ENCODE measurements at places on chromosomes 2 and 18. TPM values are rescaled to one million over a fixed set of nuclear protein-coding genes. Genes with fewer than 3 reads are reported as not detected.

Gene FAHD2A
- total RNA-seq: 11.7 TPM

Gene RAPGEF4
- total RNA-seq: 13.6 TPM

Gene DTNA
- 18.5 TPM for total RNA-seq

Gene FAM110C
- total RNA-seq: not detected

Gene REG1A
- total RNA-seq: 1,175 TPM

Gene EPB41L3
- 39.3 TPM for total RNA-seq

Gene DNPEP
- 32.7 TPM for total RNA-seq

Gene UPP2
- not detected for total RNA-seq

Gene POTEI
- 22.3 TPM for total RNA-seq

Gene IL18R1
- total RNA-seq: 10.1 TPM

DNA sequence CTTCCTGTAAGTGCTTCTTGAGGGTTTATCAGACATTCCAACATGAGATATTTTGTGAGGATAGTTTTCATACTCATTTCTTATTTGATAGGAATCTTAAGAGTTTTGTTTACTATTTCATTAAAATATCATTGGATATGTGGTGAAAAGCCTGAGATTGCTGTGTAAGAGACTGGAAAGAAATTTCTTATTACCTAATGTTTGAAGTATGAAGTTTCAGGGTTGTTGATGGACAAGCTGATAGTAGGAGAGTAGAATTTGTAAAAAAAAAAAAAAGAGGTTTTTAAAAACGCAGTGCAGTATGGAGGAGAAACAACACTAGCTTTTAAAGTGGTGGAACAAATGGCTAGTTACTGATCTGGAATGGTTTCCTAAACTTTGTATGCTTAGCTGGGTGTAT lies 7.7 kb downstream of the EPB41L5 start:
- no peaks in the 10 kb centered on the region for H3K27me3 ChIP-seq
- H3K4me3 ChIP-seq: no peak overlapping the region
- H3K27ac ChIP-seq: no peak overlapping the region
- DNase-seq: no peak

- no peaks in the 10 kb centered on the region for H3K36me3 ChIP-seq
- H3K4me1 ChIP-seq: no peaks in the 10 kb centered on the region
- no peak for DNase-seq
- no peaks in the 10 kb centered on the region for H3K27me3 ChIP-seq
- H3K27ac ChIP-seq: no peak overlapping the region
Measured at GRCh38 chr2:188944442-188944841, 29.7 kb upstream of the COL3A1 start.

DNA sequence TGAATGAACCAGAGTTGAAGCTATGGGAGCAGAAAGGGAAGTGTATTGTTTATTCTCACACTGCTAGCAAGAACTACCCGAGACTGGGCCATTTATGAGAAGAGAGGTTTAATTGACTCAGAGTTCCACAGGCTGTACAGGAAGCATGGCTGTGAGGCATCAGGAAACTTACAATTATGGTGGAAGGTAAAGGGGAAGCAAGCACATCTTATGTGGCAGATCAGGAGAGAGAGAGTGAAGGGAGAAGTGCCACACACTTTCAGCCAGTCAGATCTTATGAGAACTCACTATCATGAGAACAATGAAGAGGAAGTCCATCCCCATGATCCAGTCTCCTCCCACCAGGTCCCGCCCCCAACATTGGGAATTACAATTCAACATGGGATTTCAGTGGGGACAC lies 383.2 kb upstream of the SLC14A2 start:
- DNase-seq: no peak
- no peak overlapping the region for H3K4me3 ChIP-seq

DNA sequence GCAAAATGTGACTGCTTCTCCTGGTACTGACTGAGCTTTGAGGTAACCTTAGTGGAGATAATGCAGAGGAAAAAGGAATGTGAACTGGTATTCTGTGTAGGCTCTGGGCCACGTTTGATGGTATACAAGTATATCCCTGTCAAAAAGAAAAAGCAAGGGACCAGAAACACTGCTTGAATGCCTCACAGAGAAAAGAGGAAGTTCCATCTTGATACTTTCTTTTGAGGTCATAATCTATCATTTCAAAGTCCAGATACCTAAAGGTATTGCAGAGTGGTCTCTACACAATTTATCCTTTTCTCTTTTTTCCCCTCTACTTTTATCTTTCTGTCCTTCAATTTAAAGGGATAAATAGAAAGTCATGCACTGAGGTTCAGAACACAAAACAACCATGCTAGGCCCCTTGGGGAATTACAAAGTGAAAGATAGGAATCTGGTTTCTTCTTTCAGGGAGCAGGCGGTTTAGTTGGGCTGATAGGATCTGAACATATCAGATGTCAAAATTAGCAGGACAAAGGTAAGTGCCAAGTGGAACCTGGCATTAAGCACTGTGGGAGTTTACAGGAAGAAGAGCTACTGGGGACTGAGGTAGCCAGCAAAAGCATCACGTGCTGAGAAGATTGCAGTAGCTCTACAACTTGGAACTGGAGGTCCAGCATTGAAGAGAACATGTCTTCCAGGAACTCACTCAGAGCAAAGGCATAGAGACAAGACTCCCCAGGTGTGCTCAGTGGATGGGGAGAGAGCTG lies 121.2 kb downstream of the LYPD6 start:
- H3K27ac ChIP-seq: no peak overlapping the region
- H3K4me1 ChIP-seq: no peaks in the 10 kb centered on the region
- no peak for DNase-seq
- H3K4me3 ChIP-seq: no peak overlapping the region
- no peaks in the 10 kb centered on the region for H3K36me3 ChIP-seq

GRCh38 chr18:59381949-59382348 lies 22.9 kb upstream of the LMAN1 start:
- H3K27ac ChIP-seq: no peak overlapping the region
- no peak for DNase-seq
- no peaks in the 10 kb centered on the region for H3K27me3 ChIP-seq
- H3K36me3 ChIP-seq: no peaks in the 10 kb centered on the region

- no peaks in the 10 kb centered on the region for H3K27me3 ChIP-seq
- no peak for DNase-seq
- H3K4me3 ChIP-seq: no peak overlapping the region
- H3K36me3 ChIP-seq: no peaks in the 10 kb centered on the region
- H3K27ac ChIP-seq: no peak overlapping the region
- H3K4me1 ChIP-seq: no peaks in the 10 kb centered on the region
Measured at GRCh38 chr2:213627054-213627710, 342.9 kb downstream of the SPAG16 start.

DNA sequence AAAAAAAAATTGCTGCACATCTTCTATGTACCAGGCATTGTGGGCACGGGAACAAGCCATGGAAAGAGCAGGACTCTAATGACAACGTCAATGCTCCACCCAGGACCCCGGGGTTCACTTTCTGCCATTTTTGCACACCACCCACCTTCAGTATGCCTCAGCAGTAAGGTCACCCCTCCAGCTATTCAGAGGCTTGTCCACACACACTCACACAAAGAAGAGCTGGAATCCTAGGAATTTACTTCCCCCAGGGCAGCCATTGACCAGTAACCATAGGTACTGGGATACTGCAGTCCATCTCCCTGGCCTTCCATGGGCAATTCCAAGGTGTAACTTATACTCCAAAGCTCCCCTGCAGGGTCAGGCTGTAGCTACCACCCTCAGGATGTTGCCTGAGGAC lies 170.8 kb downstream of the SUCLG1 start:
- H3K36me3 ChIP-seq: no peaks in the 10 kb centered on the region
- no peak overlapping the region for H3K4me3 ChIP-seq
- H3K27me3 ChIP-seq: no peaks in the 10 kb centered on the region
- no peaks in the 10 kb centered on the region for H3K4me1 ChIP-seq

DNA sequence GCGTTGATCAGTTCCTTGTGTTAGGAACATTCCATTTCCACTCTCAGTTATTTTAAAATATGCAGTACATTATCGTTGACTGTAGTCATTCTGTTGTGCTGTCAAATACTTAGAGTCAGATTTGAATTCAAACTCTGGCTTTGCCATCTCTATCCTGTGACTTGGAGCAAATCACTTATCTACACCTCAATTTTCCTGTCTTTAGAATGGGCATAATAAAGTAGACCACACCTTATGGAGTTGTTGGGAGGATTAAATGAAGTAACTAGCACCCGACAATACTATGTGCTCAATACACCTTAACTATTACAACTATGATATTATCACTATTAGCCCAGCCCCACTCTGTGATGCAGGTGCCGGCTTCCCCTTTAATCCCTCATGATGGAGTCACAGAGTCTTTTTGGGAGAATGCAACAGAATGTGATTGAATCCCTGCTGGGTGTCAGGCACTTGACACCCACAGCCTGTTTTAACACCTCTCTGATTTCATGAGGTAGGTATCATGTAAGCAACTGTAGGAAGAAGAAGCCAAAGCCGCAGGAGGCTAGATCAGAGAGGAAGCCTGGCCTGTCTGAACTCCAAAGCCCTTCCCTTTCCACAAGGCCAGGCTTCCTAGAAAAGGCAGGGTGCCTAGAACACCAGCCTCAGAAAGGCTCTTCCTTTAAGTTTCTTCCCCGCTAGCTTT lies 308.4 kb downstream of the NAPG start:
- H3K36me3 ChIP-seq: no peaks in the 10 kb centered on the region
- H3K4me3 ChIP-seq: no peak overlapping the region
- H3K4me1 ChIP-seq: no peaks in the 10 kb centered on the region
- no peaks in the 10 kb centered on the region for H3K27me3 ChIP-seq
- DNase-seq: no peak
- no peak overlapping the region for H3K27ac ChIP-seq

- H3K27me3 ChIP-seq: peaks cover 74% of the 10 kb centered on the region
- no peak within 1 kb of the TSS for H3K27ac ChIP-seq
- no peaks in the 10 kb centered on the region for H3K36me3 ChIP-seq
- H3K4me3 ChIP-seq: peak within 1 kb of the TSS; percentile 27
- peaks cover 14% of the 10 kb centered on the region for H3K4me1 ChIP-seq
- peak; percentile 71 for DNase-seq
Measured at GRCh38 chr2:130755256-130756052, at the start of gene AMER3. Gene AMER3, plus strand, starts transcription at chr2:130755540. Its CDS starts 6,533 bp downstream, at chr2:130762073.

DNA sequence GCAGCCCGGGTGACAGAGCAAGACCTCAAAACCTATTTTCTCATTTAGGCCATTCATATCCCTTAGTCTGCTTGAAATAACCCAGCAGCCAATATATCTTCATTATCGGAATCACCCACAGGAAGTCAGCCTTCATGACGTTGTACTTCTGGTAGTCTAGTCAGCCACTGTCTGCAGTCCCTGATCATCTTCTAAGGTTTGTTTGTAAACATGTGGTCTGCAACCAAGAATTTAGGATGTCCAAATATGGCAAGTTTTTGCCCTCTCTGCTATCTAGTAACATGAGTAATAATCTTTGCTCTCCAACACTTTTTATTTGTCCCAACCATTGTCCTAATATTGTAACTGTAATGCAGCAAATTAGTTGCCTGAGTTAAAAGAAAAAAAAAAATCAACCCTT lies 92.5 kb downstream of the PRPF40A start:
- DNase-seq: no peak
- peaks cover 37% of the 10 kb centered on the region for H3K36me3 ChIP-seq

DNA sequence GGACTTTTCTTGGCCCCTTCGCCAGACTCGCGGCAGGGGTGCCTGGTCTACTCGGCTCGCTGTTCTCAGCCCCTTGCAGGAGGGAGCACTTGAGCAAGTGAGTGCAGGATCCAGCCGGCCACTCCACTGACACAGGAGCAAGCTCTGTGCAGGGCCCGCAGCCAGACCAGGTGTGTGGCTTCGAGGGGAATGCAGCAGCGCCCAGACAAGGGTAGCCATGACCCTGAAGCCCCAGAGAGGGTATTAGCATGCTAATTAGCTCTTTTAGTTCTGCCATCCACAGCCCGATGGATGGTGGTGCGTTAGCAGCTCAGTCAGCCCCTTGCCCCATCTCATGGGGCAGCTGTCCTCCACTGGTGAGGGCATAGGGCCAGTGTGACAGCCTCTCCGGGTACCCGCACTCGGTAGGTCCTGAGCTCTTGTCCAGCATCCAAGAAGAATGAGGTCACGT lies 103.2 kb upstream of the HS6ST1 start:
- peak; percentile 16 for DNase-seq
- H3K36me3 ChIP-seq: no peaks in the 10 kb centered on the region
- no peak overlapping the region for H3K27ac ChIP-seq
- H3K4me1 ChIP-seq: peaks cover 7% of the 10 kb centered on the region

DNA sequence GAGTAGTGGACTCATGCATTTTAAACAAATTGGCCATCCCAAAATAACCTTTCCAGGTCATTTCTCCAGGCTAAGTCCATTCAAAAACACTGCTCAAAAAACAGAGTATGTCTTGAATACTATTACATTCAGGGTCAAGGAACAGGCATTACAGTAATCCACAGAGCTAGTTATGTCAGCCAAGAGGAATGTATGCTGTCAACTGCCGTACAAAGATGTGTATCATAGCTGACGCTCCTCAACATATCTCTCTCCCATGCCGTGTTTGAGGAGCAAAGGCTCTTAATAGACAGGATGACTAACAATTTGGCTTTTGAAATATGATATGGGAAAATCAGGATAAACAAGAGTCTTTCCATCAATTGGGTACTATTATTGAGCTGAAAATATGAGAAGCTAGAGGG lies 68.8 kb upstream of the KCTD1 start:
- DNase-seq: peak; percentile 26
- H3K27ac ChIP-seq: no peak overlapping the region
- no peaks in the 10 kb centered on the region for H3K27me3 ChIP-seq
- H3K36me3 ChIP-seq: no peaks in the 10 kb centered on the region
- H3K4me3 ChIP-seq: no peak overlapping the region
- H3K4me1 ChIP-seq: no peaks in the 10 kb centered on the region

GRCh38 chr18:21112140-21112473 lies 494 bp upstream of the ROCK1 start:
- H3K27me3 ChIP-seq: no peaks in the 10 kb centered on the region
- H3K36me3 ChIP-seq: no peaks in the 10 kb centered on the region
- H3K27ac ChIP-seq: peak overlapping the region; percentile 95
- peak overlapping the region; percentile 94 for H3K4me3 ChIP-seq
- H3K4me1 ChIP-seq: peaks cover 48% of the 10 kb centered on the region
- DNase-seq: no peak

GRCh38 chr2:189873696-189874095 lies 89.4 kb downstream of the PMS1 start:
- peaks cover 19% of the 10 kb centered on the region for H3K36me3 ChIP-seq
- H3K4me1 ChIP-seq: no peaks in the 10 kb centered on the region
- no peak for DNase-seq
- H3K4me3 ChIP-seq: no peak overlapping the region
- H3K27ac ChIP-seq: no peak overlapping the region

GRCh38 chr2:25589676-25590205 lies 83.6 kb downstream of the DTNB start:
- no peak for DNase-seq
- no peaks in the 10 kb centered on the region for H3K36me3 ChIP-seq
- no peaks in the 10 kb centered on the region for H3K4me1 ChIP-seq

Measured in stomach (tissue), 19 donors.